Activated effector memory CD4-positive, alpha-beta T cell treated with anti-CD3 and anti-CD28 coated beads, Interleukin-2, amount 50 U/mL, for 16 hours (primary cell): ENCODE measurements at places on chromosomes 16 and 17.

GRCh38 chr17:16930571-16931317, 41.2 kb downstream of the TNFRSF13B start:
- DNase-seq = peak; percentile 57

GRCh38 chr16:29848420-29849297, 14.4 kb downstream of the CDIPT start:
- peak; percentile 92 for DNase-seq

GRCh38 chr17:82296511-82297279, 20.7 kb downstream of the CD7 start:
- no peak for DNase-seq

DNA sequence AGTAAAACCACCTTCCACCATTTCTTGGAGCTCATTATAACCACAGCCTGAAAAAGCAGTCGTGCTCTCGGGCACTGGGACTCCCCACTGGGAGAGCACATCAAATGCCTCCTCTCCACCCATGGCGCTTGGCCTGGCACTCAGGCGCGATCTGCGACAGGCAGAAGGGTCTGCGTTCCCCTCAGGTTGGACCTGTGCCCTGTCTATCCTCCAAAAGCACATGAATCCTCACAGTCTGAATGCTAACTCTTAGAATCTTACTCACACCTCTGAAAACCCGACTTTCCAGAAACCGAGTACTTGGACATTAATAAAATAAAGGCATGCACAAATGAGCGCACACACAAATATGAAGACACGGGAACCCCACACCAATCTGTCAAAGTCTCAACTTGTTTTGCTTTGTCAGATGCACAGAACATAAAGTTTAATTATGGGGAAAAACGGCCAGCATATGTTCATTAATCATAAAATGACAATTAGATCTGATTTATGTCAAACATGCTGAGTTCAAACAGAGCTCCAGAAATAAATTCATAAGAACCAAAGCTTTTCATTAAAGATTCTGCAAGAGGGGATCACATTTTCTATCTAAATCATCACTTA, 20.5 kb upstream of the FAAP100 start:
- DNase-seq = no peak

- DNase-seq = peak; percentile 93
Observed at GRCh38 chr17:45428050-45428617, 4.5 kb downstream of the ARHGAP27 start.
